ENCODE measurements at places on chromosomes 11 and 22.

- DNase-seq = no peak
These were observed 78.4 kb downstream of the NAV2 start for GRCh38 chr11:19790831-19791552.

DNA sequence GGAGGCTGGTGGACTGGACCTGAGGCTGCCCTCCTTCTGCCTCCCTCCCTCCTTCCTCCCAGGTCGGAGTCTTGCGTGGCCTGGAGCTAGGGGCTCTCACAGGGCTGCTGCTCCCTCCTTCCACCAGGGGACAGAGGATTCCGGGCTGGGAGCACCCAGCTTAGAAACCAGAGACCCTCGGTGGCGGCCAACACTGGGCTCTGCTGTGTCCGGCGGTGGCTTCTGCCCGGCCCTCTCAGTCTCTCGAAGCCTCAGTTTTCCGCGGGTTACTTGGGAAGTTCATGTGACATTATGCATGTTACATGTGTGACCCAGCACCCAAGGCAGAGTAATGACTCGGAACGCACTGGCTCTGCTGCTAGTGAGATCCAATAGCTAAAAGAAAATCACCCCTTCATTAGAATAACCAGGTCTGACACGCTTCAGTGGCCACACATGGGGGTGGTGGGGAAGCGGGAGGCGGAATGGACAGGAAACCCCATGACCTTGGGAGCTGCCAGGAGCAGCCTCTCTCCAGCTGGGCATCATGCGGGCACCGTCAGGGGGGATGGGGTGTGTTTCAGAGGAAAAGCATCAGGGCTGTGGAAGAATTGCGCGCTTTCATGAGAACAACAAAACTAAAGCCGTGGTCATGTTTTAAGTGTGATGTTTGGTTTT lies 5.9 kb upstream of the MRGPRG start:
- no peak for DNase-seq

DNA sequence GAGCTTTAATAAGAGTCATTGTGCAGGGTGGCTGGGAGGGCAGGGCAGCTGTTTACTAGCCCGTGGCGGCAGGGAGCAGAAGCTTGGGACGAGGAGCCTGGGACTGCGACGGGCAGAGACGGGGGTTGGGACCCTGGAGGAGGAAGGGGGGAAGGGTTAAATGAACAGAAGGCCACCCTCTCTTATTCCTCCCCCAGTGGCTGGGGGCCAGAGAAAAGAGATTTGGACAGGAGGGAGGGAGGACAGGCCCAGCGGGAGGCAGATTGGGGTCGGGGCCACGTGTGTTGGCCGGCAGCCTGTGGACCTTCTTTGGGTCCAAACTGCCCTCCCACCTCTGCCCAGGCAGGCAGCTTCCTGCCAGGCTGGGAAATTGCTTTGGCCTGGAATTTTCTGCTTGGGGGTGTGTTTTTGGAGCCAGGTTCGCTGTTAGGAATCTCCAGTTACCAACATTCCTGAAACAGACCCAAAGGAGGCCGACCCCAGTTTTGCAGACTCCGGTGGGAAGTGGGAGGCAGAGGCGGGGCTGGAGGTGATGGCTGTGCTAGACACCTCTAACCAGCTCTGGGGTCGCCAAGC lies 50.2 kb downstream of the APOL3 start:
- no peak for DNase-seq

GRCh38 chr22:41488076-41488475 lies 19.2 kb downstream of the ACO2 start:
- no peak for DNase-seq

DNA sequence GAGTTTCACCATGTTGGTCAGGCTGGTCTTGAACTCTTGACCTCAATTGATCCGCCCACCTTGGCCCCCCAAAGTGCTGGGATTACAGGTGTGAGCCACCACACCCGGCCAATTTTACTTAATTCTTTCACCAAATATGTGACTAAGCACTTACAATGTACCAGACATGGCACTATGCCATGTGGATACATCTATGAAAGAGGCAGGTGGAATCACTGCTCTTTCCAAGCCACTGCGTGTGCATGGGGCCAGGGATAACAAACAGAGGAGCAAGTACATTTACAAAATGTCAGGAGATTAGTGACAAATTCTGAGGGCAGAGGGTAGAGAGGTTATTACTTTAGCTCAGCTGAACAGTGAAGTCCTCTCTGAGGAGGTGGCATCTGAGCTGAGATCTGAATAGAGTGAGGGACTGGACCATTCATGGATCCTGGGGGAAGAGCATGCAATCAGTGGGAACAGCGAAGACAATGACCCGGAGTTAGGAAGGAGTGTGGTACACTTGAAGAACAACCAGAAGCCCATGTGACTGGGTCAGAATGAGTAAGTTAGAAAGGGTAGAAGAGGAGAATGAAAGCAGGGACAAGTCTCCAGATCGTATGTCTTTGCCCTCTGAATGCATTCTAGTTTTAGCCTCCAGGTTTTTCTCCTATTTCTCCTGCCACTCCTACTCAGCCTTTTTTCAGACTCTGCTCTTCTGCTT lies 38.3 kb upstream of the GRAMD1B start:
- DNase-seq = no peak

DNA sequence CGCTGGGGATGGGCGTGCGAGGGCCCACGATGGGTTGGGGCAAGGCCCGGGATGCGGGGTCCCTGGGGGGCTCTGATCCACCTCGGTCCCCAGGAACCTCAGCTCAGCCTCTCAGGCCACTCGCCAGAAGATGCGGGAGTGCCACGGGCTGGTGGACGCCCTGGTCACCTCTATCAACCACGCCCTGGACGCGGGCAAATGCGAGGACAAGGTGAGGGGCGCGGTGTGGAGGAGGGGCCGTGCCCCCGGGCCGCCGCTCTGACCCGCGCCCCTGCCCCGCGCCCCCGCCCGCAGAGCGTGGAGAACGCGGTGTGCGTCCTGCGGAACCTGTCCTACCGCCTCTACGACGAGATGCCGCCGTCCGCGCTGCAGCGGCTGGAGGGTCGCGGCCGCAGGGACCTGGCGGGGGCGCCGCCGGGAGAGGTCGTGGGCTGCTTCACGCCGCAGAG lies 6.3 kb downstream of the PKP3 start:
- DNase-seq = no peak

- peak; percentile 79 for DNase-seq
These were observed 90.6 kb downstream of the RPS6KA4 start for GRCh38 chr11:64449381-64450167.

DNA sequence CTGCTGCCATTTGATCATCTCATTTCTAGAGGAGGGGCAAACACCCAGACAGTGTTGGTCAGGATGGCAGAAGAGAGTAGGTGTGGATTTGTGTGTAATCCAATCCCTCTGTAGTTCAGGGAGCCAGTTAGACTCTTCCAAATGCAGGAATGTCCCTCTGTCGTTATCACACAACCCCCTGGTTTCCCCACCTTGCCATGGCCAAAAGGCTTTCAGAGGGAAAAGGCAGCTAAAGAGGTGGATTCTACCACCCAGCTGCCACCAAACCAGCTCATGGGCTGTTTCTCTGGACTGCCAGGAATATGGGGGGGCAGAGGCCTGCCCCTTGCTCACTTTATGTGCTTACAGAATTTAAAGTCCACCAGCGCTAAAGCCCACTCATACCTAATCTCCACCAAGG lies 18.1 kb downstream of the TSKU start:
- DNase-seq = no peak

DNA sequence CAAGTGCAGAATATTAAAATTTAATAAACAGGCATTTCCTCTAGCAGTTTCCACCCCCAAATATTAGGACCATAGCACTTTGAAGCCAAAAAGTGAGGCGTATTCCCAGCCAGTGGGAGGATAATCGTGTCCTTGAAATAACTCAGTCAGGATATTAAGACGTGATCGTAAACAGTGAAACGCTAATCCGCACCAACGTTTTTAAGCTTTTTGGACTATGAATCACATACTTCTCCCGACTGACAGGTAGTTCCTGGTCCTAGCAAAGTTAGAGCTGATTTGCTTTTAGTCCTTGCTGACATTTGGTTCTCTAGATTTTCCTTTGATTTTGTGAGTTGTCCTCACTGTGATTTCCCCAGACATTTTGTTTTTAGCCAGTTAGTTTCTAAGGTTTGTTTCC lies 197.1 kb upstream of the ARHGAP20 start:
- DNase-seq = no peak

GRCh38 chr11:108939135-108939534 lies 274.3 kb downstream of the DDX10 start:
- no peak for DNase-seq

DNA sequence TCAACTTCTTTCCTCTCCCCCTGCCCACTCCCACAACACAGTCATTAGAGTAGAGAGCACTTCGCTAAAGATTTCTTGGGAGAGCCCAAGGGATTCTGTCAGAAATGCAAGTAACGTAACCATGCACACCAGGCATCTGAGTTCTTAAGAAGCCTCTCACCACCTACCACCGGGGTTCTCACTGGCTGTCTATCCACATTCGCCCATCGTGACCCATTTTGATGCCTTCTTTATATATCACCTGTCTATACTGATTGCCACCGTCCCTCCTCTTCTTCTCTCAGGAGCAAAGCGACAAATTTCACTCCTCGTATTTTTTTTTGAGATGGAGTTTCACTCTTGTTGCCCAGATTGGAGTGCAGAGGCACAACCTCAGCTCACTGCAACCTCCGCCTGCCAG lies 23.9 kb upstream of the RASD2 start:
- DNase-seq = no peak

DNA sequence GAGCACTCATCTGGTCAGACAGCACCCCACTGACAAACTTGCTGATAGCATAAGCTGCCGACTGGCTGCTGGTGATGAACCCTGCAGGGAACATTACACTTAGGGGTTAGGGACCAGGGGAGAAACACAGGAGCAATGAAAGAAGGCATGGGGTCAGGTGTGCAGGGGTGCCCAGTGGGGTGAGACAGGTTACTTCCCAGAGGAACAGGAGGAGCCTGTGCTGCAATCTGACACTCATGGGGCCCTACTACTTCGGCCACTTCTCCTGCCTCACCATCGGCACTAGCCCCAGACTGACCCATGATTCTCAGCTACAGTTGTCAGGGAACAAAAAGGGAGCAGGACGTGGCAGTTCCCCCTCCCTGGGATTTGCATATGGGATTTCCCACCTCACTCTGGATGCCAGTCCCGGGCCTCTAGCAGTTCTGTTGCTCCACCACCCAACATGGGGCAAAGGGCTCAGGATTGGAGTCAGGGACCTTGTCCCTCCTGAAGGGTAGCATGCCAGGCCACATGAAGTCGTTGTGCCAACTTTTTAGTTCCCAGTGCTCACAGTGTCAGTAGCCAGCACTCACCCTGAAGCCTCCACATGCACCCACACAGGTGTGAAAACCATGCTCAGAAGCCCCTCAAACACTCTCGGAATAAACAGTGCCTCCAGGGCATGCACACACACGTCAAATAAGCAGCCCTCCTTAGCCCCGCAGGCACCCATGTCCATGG lies 2.2 kb downstream of the SLC37A4 start:
- no peak for DNase-seq

DNA sequence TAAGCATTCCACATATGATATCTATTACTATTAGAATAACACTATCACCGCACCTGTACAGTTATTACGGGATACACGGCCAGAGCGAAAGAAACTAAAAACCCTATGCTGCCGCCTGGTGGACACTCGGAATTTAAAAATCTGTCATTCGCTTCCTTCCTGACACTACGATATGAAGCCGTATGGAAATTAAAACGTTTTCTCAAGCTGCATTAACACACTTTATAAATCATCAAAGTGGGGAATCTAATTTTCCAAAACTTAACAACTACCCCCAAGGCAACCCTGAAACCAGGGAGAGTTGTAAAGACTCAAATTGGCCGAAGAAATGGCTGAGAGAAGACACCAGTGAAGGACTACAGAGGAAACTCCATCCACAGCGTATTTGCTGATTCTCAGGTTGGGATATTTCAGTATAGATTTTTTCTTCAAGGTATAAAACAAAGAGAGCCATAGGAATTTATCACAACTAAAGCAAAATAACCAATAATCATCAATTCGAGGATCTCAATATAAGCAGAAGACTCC lies 1.4 kb downstream of the CCDC73 start:
- peak; percentile 43 for DNase-seq

GRCh38 chr22:22681221-22681739 lies 36.9 kb downstream of the GGTLC2 start:
- DNase-seq = peak; percentile 15

All from GM20000 (cell line).